Fibroblast of skin of right quadriceps (primary cell): ENCODE measurements at places on chromosomes 3 and 15.

GRCh38 chr3:124883766-124884473 is 3.2 kb downstream of the ITGB5 start:
- DNase-seq: no peak

DNA sequence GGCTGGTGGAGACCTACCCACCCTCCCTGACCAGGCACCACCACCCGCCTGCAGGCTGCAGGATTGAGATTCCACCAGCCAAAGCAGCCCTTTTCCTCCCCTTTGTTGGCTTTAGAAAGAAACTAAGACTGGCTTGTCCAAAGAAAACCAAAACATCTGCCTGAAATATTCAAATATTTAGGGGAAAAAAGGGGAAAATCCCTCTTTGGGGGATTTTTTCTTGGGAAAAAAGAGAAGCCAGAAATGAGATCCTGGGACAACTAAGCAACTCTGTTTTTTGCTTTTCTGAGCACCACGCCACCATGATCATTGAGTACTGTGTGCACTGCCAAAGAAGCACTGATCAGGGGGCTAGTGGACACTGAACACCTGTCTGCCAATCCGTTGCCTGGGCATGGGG is 2.6 kb downstream of the DCLK3 start:
- DNase-seq: no peak

DNA sequence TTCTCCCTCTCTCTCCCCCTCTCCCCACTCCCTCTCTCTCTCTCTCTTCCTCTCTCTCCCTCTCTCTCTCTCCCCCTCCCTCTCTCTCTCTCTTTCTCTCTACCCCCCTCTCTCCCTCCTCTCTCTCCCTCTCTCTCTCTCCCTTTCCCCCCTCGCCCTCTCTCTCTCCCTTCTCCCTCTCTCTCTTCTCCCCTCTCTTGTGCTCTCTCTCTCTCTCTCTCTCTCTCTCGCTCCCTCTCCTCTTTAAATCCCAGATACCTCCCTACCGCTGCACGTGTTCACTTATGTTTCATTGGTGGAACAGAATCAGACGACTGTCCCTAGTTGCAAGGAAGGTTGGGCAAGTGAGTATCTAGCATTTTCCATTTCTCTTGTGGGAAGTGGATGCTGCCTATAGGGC is 166.5 kb downstream of the EBLN2 start:
- no peak for DNase-seq

DNA sequence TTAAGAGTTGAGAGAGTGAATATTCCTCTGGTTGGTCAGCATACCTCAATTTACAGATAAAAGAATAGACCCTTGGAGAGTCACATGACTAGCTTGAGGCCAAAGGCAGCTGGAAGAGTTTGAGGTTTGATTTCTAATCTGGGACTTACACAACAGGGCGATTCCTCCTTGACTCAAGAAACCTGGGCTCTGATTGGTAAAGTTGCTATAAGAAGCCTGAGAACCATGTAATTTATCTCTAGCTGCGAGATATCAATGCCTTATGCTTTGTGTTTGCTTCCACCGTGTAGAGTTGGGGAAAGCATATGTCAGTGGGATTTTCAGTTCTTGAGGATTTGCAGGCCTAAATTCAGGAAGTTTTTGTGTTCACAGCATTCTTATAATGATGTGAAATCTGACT is 206.0 kb downstream of the KLHL25 start:
- no peak for DNase-seq
